Activated naive CD4-positive, alpha-beta T cell treated with anti-CD3 and anti-CD28 coated beads, Interleukin-2, amount 50 U/mL, for 72 hours (primary cell): ENCODE measurements at places on chromosomes 4 and X.

GRCh38 chr4:1177274-1178141 is 5.1 kb upstream of the SPON2 start:
- no peak for DNase-seq

DNA sequence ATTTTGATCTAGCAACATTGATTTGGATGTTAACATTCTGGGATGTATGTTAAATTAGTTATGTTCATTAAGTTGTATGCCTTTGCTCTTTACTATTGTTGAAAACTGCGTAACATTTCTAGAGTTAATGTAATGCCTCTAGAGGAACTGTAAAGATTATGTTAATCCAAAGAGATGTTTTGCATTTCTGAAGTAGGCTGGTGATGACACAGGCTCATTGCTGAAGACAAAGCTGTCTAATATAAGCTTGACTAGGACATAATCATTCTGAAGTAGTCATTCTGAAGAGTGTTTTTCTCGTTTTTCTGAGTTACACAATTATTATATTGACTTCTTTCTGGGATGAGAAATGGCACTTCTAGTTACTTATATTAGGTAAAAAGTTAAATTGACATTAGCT is 72.9 kb downstream of the LRP2BP start:
- no peak for DNase-seq

GRCh38 chr4:20490734-20491133 is 209.5 kb upstream of the PACRGL start:
- DNase-seq: no peak

- no peak for DNase-seq
These were observed 132.6 kb downstream of the INPP4B start for GRCh38 chr4:142713282-142714030.

GRCh38 chrX:46873746-46874145 is 36.9 kb downstream of the RP2 start:
- DNase-seq: no peak

DNA sequence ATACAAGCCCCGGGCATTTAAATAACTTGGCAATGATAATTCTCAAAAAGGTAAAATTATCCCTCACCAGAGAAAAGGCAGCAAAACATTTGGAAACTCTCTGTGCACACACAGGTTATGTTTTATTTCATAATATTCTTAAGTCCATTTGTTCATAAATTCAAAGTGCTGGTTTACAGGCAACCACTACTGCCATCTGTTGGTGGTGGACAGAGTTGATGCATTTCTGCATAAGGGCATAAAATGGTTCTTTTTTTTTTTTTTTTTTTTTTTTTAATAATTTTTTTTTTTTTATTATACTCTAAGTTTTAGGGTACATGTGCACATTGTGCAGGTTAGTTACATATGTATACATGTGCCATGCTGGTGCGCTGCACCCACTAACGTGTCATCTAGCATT is 31.5 kb upstream of the IL21 start:
- peak; percentile 57 for DNase-seq

DNA sequence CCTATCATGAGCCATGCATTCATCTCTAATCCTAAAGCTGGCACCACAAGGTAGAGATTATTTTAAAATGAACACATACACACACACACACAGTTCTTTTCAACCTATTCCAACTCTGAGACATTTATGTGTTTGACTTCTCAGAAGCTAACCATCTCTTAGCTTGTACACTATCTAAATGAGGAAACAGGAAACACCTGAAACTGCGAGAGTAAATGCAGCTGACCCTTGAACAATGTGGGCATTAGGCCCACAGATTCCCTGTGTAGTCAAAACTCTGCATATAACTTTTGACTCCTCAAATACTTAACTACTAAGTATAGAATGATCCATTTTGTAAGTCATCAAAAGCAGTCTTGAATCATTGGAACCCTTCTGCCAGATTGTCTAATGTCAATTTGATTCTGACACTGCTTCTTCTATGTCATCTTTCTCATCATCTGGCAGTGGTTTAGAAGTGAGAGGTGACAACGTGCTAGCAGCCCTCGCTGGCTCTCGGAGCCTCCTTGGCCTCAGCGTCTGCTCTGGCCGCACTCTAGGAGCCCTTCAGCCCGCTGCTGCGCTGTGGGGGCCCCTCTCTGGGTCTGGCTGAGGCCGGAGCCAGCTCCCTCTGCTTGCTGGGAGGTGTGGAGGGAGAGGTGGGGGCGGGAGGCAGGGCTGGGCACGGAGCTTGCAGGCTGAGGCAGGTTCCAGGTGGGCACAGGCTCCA is 21.4 kb upstream of the IL15 start:
- DNase-seq: no peak

GRCh38 chrX:12582649-12583048 is 208.6 kb upstream of the PRPS2 start:
- no peak for DNase-seq

GRCh38 chr4:7324651-7325121 is 110.0 kb downstream of the PSAPL1 start:
- DNase-seq: no peak

GRCh38 chr4:79906303-79906702 is 166.7 kb downstream of the ANTXR2 start:
- no peak for DNase-seq

GRCh38 chr4:73922766-73923630 is 53.8 kb downstream of the CXCL1 start:
- no peak for DNase-seq
